ENCODE measurements at places on chromosomes 7 and 10. TPM values are rescaled to one million over a fixed set of nuclear protein-coding genes. Genes with fewer than 3 reads are reported as not detected.

DNA sequence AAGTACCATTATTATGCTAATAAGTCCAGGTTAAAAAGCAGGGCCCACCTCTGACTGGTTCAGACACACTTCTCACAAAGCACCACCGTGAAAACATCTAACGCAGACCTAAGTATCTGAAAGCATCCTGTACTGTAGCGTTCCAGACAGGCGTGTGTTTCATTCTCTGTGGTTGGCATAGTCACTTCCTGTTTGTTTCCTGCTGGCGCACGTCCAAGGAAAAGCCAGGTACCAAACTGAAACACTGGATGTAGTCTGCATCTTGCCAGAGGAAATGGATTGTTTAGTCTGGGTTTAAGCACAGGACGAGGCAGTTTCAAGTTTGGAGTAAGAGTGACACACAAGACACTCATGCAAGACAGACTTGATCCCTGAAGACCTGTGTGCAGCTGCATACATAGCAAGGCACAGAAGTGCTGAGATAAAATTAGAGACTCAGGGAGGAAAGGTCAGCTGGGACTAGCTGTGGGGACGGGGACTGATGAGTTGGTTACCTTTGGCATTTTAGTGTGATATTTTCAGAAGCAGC lies 23.3 kb downstream of the BPGM start:
- H3K27ac ChIP-seq = no peak overlapping the region
- H3K4me1 ChIP-seq = peaks cover 16% of the 10 kb centered on the region
- peaks cover 7% of the 10 kb centered on the region for H3K36me3 ChIP-seq

The SLC39A12 gene
- 0.41 TPM for total RNA-seq

GRCh38 chr10:104307576-104308438 lies 30.5 kb downstream of the ITPRIP start:
- H3K4me3 ChIP-seq = no peak overlapping the region
- no peak overlapping the region for H3K27ac ChIP-seq
- peaks cover 50% of the 10 kb centered on the region for H3K4me1 ChIP-seq
- no peaks in the 10 kb centered on the region for H3K27me3 ChIP-seq

DNA sequence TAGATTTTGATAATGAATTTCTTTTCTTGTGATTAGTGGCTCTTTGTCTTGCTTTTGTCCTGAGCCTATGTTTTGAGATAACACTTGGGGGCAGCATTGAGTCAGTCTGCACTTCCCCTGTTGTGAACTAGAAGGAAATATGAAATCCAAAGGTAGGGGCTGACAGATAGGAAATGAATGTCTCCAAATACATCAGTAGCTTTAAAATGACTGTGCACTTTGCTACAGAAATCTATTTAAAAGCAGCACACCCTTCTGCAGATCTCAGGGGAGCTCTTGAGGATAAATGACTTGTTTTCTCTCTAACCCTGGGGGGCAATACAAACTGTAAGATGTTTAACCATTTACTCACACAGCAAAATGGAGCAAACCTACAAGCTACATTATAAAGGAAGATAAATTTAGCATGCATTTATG lies 176.0 kb upstream of the MYO3A start:
- no peaks in the 10 kb centered on the region for H3K4me1 ChIP-seq
- no peak overlapping the region for H3K27ac ChIP-seq
- H3K4me3 ChIP-seq = no peak overlapping the region
- H3K27me3 ChIP-seq = no peaks in the 10 kb centered on the region

DNA sequence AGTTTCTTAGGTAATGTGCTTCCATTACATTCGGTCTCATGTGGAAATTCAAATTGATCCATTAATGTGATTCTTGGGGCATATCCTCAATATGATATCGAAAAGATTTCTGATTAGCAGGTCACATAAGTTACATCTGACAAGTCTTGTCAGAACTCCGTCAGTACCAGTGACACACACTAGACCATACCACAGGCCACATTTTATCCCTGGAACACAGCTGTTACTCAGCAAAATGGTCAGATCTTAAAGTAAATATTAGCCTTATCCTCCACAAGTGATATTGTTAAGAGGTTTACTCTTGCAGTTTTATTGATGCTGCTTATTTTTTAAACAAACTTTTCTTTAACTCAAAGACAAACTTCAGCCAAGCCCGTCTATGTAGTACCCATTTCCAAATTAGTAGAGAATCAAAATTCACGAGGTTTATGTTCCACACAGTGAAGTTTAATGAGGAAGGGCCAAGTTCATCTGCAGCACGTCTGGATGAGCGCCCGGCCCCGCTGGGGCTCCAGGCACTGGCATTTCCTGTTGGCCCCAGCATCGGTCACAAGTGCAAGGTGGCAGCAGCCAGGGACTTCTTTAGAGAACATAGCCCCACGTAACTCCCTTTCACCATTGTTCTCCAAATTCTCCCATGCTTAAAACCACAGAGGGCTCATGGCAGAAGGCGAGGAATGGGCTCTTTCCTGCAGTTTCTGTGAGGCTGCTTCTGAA lies 132.2 kb downstream of the VIPR2 start:
- peaks cover 28% of the 10 kb centered on the region for H3K4me1 ChIP-seq
- H3K27me3 ChIP-seq = no peaks in the 10 kb centered on the region
- H3K4me3 ChIP-seq = no peak overlapping the region
- peak; percentile 80 for DNase-seq
- H3K36me3 ChIP-seq = no peaks in the 10 kb centered on the region

The CYP26C1 gene
- total RNA-seq = 0.27 TPM

The KCNIP2 gene
- total RNA-seq = 3.7 TPM

The SPDYE6 gene
- total RNA-seq = not detected

The IFRD1 gene
- total RNA-seq = 46.9 TPM

DNA sequence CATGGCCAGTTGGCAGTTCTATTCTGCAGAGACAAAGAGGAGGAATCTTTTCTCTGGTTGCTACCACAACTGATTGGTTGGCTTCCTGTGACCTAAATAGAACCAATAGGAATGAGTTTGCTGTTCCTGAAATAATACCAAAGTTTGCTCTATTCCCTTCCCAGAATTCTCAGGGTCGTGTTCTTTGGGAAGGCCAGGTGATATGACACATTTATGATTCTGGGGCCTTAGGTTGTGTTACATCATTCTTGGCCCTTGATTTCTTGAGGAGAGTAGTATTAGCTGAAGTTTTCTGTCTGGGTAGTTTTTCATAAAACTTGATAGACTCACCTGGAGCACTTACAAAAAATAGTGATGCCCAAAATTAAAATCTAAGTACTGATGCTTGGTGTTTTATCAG lies 171.9 kb downstream of the LRRC4 start:
- H3K27ac ChIP-seq = no peak overlapping the region
- no peak for DNase-seq

DNA sequence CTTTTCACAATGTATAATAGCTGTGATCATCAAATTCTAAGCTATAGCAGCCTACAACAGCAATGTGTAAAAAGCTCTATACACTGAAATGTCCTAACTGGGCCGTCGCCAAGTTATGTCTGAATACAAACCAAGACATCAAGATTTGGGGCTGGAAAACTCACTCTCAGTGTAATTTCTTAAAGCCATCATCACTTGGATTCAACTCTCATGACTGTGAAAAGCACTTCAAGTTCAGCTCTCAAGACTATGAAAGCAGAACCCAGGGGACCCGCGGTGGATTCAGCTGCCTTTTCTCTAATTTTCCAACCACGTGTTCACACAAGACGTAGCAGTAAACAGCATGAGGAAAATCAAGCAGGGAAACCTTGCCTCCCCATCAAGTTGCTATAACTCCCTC lies 15.8 kb upstream of the ZNRF2 start:
- DNase-seq = no peak
- H3K4me3 ChIP-seq = no peak overlapping the region
- H3K4me1 ChIP-seq = no peaks in the 10 kb centered on the region
- H3K36me3 ChIP-seq = no peaks in the 10 kb centered on the region
- no peaks in the 10 kb centered on the region for H3K27me3 ChIP-seq

DNA sequence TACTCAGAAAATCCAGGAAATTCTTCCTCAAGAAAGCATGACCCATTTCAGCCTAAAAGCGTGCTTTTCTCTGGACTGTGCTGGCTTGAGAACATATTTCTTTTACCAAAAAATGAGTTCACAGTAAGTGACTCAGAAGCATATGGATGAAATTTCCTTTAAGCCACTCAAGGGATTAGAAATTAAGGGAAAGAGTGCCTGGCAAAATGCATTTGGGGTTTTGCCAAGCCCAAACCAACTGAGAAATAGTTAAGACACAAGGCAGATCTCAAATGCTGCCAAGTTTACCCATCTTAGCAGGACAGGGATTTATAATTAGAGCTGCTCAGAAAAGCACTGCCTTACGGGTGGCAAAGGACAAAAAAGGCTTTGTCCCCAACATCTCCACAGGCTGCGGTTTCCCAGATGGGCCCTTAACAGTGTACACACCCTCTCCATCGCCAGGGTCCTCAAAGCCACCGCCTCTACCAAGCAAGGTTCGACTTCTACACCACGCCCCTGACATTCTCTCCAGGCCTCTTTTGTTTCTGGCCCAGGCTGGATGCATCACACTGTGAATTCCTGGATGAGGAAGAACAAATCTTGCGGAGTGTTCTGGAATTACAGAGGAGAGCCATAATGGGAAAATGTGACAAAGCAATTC lies 30.1 kb upstream of the CDHR3 start:
- no peak overlapping the region for H3K4me3 ChIP-seq

The IPMK gene
- 7.5 TPM for total RNA-seq

- H3K27ac ChIP-seq = no peak overlapping the region
- H3K4me1 ChIP-seq = no peaks in the 10 kb centered on the region
- H3K36me3 ChIP-seq = peaks cover 96% of the 10 kb centered on the region
- H3K4me3 ChIP-seq = no peak overlapping the region
- no peaks in the 10 kb centered on the region for H3K27me3 ChIP-seq
Measured at GRCh38 chr10:112434988-112435619, 11.6 kb downstream of the ZDHHC6 start.

DNA sequence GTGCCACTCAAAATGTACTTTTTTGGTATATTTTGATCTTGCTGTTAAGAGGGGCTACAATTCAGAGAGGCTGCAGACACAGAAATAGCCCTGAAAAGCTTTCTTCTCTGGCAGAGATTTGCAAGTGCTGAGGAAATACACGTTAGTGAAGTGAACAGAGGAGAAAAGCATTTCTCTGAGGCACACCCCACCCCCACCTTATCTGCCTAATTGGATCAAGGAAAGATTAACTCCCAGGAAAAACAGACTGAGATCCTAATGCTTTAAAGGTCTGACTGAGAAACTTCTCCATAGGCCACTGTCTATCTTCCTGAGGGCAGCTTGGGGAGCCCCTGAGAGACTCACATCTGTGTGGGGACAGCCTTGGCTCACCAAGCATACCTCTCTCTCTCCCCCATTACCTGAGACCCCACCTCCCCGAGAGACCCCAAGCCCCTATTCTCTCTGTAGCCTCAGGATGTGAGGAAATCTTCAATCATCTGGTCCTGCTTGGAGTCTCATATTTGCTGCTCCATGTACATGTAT lies 14.8 kb upstream of the AKR1C3 start:
- no peaks in the 10 kb centered on the region for H3K4me1 ChIP-seq
- DNase-seq = no peak
- no peak overlapping the region for H3K27ac ChIP-seq
- no peak overlapping the region for H3K4me3 ChIP-seq

The CFAP69 gene
- total RNA-seq = 8.4 TPM

DNA sequence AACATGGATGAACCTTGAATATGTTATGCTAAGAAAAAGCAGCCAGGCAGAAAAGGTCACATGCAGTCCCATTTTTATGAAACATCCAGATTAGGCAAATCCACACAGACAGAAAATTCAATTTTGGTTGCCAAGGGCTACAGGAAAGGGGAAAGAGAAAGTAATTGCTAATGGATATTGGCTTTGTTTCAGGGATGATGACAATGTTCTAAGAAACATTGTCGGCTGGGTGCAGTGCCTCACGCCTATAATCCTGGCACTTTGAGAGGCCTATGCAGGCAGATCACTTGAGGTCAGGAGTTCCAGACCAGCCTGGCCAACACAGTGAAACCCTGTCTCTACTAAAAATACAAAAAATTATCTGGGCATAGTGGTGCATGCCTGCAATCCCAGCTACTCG lies 23.0 kb downstream of the ZNF33B start:
- no peak overlapping the region for H3K4me3 ChIP-seq
- H3K27me3 ChIP-seq = no peaks in the 10 kb centered on the region
- no peaks in the 10 kb centered on the region for H3K4me1 ChIP-seq
- no peak for DNase-seq

DNA sequence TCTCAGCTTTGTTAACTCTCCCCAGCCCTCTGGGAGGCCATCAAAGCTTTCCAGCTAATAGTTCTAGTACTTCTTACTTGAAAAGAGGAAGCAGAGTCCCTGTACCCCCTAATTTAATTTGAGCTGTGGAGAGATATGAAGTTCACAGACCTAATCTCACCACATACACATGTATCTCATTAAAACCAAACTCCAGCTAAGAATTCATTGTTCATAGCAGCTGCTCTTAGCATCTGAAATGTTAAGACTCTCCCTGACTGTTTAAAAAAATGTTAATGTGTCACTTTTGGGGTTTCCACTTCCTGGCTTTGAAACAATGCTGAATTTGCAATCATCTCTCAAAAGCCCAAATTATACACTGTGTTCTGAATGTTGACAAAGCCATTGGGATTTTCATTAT lies 16.2 kb upstream of the MRC1 start:
- peaks cover 12% of the 10 kb centered on the region for H3K4me1 ChIP-seq
- H3K36me3 ChIP-seq = no peaks in the 10 kb centered on the region
- H3K27ac ChIP-seq = peak overlapping the region; percentile 0
- H3K4me3 ChIP-seq = no peak overlapping the region

DNA sequence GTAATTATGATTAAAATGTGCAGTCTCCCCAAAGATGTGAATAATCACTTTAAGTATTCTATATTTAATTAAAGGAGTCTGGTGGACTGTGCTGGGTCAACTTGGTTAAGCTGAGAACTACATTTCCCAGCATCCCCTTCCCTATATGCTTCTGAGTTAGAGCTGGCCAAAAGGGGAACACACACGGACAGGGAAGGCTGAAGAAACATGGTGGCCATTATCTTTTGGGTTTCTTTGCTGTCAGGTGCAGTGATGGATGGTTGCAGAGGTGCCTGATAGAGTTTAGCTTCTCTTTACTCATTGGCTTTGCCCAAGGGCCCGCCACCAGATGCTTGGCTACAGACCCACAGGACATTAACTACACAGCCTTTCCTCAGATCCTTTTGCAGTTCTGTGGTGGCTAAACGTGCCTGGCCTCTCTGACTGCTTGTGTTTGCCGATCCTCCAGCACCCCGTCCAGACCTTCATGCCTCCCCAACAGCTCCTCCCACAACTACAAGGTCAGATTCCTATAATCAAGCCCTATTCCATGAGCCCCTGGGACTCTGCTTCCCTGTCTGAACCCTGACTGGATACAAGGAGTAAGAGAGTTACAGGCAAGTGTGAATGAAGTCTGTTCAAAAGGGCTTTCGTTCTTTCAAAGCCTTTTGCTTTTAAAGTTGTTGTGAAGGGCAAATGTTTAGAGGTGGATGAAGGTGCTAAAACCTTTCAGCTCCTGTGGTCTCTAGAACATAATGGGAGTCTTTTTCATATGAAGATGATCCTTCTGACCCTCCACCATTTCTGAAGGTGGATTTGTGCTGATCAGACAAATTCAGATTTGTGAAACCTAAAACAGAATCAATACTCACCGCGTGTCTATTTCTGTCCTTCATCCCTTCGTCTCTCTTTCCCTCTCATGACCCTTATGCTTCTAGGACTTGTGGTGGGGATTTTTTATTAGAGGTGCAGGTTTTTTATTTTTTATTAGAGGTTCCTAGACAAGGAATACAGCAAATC lies 21.5 kb downstream of the BUB3 start:
- no peak overlapping the region for H3K4me3 ChIP-seq
- no peaks in the 10 kb centered on the region for H3K27me3 ChIP-seq
- H3K36me3 ChIP-seq = peaks cover 11% of the 10 kb centered on the region
- DNase-seq = no peak

GRCh38 chr7:141300816-141301215 lies 227.0 kb downstream of the TMEM178B start:
- no peak for DNase-seq
- no peak overlapping the region for H3K27ac ChIP-seq
- H3K36me3 ChIP-seq = no peaks in the 10 kb centered on the region
- no peak overlapping the region for H3K4me3 ChIP-seq
- no peaks in the 10 kb centered on the region for H3K4me1 ChIP-seq
